Neural crest cell (in vitro differentiated cells): ENCODE measurements at places on chromosomes 7 and 10. TPM values are rescaled to one million over a fixed set of nuclear protein-coding genes. Genes with fewer than 3 reads are reported as not detected.

STOX1 gene
- 8.7 and 8.8 TPM in 2 replicates for total RNA-seq

PRSS37 gene
- not detected in 2 replicates for total RNA-seq

FAM221A gene
- 10.3 and 11.1 TPM in 2 replicates for total RNA-seq

CLDN4 gene
- 0.34 and 0.47 TPM in 2 replicates for total RNA-seq

OR2A7 gene
- 0.33 and 0.41 TPM in 2 replicates for total RNA-seq

ASB10 gene
- not detected in 2 replicates for total RNA-seq

OR2A5 gene
- total RNA-seq, result not detected in 2 replicates

UPK3B gene
- 0.77 TPM in 1 of 2 replicates, not detected in the other for total RNA-seq

GRCh38 chr10:125415006-125415633, 254.8 kb upstream of the CTBP2 start:
- H3K36me3 ChIP-seq, result no peaks in the 10 kb centered on the region
- H3K4me3 ChIP-seq, result no peak overlapping the region
- no peak for DNase-seq
- peaks cover 10% of the 10 kb centered on the region for H3K27me3 ChIP-seq
- H3K4me1 ChIP-seq, result peaks cover 10% of the 10 kb centered on the region

- no peak overlapping the region for H3K27ac ChIP-seq
- no peaks in the 10 kb centered on the region for H3K36me3 ChIP-seq
- H3K4me1 ChIP-seq, result no peaks in the 10 kb centered on the region
- DNase-seq, result no peak
These were observed 23.5 kb upstream of the WAPL start for GRCh38 chr10:86545101-86545500.

DNA sequence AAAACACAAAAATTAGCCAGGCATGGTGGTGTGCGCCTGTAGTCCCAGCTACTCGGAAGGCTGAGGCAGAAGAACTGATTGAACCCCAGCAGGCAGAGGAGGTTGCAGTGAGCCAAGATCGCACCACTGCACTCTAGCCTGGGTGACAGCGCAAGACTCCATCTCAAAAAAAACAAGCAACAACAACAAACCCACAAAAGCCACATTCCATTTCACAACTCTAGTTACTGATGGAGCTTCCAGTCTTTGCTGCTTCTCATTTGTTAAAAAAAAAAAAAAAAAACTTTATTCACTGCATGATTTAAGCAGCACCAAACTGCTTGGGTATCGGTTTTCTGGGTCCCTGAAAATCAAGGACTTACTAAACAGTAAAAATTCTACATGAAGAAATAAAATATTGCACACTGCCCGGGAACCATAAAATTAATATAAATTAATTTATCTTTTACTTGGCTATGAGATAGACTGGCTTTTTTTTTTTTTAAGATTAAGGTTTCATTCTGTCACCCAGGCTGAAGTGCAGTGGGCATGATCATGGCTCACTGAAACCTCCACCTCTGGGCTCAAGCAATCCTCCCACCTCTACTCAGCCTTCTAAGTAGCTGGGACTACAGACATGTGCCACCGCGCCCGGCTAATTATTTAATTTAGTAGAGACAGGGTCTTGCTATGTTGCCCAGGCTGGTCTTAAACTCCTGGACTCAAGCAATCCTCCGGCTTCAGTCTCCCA, 42.0 kb downstream of the SRPK2 start:
- H3K27ac ChIP-seq, result peak overlapping the region; percentile 19
- peaks cover 8% of the 10 kb centered on the region for H3K4me1 ChIP-seq

DNA sequence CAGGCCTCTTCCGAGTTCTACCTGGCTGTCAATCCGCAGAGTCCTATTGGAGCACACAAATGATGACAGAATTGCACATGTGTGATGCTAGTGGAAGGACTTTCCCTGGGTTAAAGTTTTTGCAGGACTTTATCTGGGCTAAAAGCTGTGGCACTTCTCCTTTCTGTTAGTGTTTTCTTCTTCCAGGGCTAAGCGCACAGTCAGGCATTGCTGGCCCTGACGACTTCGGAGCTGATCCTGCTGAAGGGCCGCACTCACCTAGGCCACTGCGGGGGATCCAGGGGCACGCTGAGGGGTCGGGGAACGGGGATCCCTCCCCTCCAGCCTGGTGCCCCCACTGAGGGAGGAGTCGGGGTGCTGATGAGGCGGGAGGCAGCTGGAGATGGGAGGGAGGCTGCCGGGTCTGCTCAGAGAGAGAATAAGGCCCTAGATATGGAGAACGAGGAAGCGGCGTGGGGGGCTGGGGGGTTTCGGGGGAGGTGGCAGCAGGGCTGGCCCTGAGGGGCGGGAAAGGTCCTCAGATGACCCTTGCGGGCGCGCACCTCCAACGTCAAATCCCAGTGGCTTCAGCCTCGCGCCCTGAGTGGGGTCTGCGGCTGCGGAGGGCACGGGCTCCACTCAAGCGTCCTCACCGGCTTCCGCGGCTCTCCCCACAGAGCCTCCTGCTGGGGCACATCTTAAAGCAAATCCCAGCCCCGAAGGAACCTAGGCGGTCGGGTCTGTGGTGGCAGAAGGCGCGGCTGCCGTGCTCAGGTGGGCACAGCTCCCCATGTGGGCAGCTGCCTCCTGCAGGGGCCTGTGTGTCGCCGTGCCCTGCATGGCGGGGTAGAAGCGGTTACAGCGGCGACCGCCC, 30.9 kb downstream of the AGR3 start:
- no peaks in the 10 kb centered on the region for H3K4me1 ChIP-seq
- no peaks in the 10 kb centered on the region for H3K27me3 ChIP-seq
- no peak overlapping the region for H3K4me3 ChIP-seq
- DNase-seq, result no peak
- peak overlapping the region; percentile 19 for H3K27ac ChIP-seq

- H3K36me3 ChIP-seq, result no peaks in the 10 kb centered on the region
- no peak overlapping the region for H3K4me3 ChIP-seq
- H3K27ac ChIP-seq, result no peak overlapping the region
- no peak for DNase-seq
- H3K4me1 ChIP-seq, result peaks cover 45% of the 10 kb centered on the region
These were observed 25.4 kb upstream of the GPAM start for GRCh38 chr10:112208997-112209396.

DNA sequence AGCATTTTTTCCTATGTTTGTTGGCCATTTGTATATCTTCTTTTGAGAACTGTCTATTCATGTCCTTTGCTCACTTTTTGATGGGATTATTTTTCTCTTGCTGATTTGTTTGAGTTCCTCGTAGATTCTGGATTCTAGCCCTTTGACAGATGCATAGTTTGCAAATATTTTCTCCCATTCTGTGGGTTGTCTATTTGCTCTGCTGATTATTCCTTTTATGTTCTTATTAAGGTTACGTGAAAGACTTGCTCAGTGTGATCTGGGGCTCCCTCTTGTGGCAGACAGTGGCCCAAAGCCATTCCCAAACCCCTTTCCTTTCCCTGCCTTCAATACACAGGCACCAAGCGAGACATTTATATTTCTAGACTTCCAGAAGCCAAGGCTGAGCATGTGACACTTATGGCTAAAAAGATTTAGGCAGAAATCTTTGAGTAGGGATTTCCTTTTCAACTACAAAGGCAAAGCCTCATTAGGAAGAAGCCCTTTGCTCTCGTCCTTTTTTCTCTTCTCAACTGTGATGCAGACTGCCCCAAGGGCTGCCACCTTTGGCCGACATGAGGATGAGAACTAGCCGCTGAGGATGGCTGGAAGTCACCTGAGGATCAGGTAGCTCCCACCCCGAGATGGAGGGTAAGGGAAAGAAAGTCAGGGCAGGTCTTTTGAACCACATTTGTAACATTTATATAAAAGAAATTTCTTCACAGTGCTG, 23.6 kb downstream of the ST8SIA6 start:
- H3K27ac ChIP-seq, result no peak overlapping the region
- no peak overlapping the region for H3K4me3 ChIP-seq
- H3K4me1 ChIP-seq, result peaks cover 7% of the 10 kb centered on the region
- no peaks in the 10 kb centered on the region for H3K36me3 ChIP-seq

GRCh38 chr10:104208730-104209129, 23.4 kb downstream of the CFAP43 start:
- no peak overlapping the region for H3K4me3 ChIP-seq
- no peaks in the 10 kb centered on the region for H3K4me1 ChIP-seq
- H3K27me3 ChIP-seq, result peaks cover 6% of the 10 kb centered on the region
- H3K27ac ChIP-seq, result no peak overlapping the region
- DNase-seq, result no peak
- H3K36me3 ChIP-seq, result no peaks in the 10 kb centered on the region

DNA sequence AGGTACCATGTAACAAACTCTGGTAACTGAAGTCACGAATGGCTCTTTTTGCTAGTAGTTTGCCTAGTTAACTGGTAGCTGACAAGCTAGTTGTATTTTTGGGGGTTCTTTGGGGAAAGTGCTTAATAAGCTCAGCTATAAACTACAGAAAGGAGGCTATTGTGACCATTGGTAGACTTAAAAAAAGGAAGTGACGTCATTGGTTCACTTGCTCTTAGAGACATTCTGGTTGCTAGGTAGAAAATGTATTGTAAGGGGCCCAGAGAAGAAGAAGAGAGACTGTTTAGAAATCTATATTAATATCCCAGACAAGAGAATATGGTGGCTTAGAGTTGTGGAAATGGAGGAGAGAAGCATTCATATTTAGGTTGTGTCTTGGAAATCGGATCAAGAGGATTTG, 103.0 kb downstream of the NXPH1 start:
- no peaks in the 10 kb centered on the region for H3K4me1 ChIP-seq
- DNase-seq, result no peak
- no peak overlapping the region for H3K27ac ChIP-seq

DNA sequence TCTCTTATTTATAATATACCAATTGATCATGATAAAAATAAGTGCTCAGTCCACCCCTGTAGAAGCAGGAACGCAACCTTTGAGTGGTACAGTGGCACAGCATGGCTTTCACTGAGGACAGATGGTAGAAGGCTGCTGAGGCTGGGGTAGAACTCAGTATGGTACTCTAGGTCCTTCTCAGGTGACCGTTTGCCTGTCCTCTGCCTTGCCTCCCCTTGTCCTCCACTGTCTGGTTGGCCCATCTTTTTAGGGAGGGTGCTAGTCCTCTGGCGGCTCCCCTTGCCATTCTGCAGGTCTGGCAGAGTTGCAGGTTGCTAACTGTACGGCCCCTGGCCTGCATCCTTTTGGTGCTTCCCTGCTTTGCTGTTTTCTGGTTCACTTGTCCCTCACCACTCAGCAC, 27.3 kb downstream of the SLC18A2 start:
- no peak for DNase-seq
- H3K27me3 ChIP-seq, result no peaks in the 10 kb centered on the region
- no peak overlapping the region for H3K4me3 ChIP-seq
- H3K27ac ChIP-seq, result no peak overlapping the region

GRCh38 chr7:137816696-137817320, 30.0 kb downstream of the DGKI start:
- no peaks in the 10 kb centered on the region for H3K27me3 ChIP-seq
- no peaks in the 10 kb centered on the region for H3K36me3 ChIP-seq
- no peak overlapping the region for H3K4me3 ChIP-seq
- DNase-seq, result no peak

DNA sequence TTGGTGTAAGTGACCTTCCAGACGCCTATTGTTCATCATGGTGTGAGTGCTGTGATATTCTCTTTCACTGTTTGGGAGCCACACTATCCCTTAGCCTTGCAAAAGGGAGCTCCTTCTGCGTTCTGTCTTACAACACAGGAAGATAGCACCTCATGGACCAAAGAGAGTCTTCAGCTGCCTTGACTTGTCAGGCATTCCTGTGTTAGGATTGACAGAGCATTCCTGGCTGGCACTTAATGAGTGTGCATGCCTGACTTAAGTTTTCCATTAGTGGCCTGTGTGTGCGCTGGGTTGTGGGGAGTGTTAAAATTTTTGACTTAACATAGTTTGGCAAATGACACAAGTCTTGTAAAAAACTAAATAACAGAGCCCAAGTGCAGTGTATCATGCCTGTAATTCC, 21.9 kb upstream of the MSRB2 start:
- no peaks in the 10 kb centered on the region for H3K36me3 ChIP-seq
- no peak overlapping the region for H3K27ac ChIP-seq
- no peak for DNase-seq
- H3K4me1 ChIP-seq, result no peaks in the 10 kb centered on the region
- H3K4me3 ChIP-seq, result no peak overlapping the region

DNA sequence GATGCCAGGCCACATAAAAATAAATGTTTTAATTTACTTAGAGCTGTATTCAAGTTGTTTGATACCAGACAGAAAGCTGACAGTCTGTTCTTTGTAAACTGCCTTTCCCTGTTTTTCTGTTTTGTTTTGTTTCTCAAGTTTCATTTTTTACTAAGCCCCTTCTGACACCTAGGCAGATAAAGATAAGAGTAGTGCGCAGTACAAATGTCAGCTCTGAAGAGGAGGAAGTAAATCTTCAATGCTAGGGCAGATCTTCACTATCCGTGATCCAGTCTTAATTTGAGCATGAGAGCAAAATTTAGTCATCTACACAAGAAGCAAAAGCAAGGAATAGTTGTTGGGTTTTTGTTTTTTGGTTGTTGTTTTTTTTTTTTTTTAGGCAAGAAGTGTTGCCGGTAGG, 27.3 kb downstream of the MTURN start:
- H3K4me1 ChIP-seq, result peaks cover 32% of the 10 kb centered on the region
- peak overlapping the region; percentile 25 for H3K4me3 ChIP-seq
- H3K36me3 ChIP-seq, result no peaks in the 10 kb centered on the region
- DNase-seq, result no peak
- H3K27ac ChIP-seq, result no peak overlapping the region

DNA sequence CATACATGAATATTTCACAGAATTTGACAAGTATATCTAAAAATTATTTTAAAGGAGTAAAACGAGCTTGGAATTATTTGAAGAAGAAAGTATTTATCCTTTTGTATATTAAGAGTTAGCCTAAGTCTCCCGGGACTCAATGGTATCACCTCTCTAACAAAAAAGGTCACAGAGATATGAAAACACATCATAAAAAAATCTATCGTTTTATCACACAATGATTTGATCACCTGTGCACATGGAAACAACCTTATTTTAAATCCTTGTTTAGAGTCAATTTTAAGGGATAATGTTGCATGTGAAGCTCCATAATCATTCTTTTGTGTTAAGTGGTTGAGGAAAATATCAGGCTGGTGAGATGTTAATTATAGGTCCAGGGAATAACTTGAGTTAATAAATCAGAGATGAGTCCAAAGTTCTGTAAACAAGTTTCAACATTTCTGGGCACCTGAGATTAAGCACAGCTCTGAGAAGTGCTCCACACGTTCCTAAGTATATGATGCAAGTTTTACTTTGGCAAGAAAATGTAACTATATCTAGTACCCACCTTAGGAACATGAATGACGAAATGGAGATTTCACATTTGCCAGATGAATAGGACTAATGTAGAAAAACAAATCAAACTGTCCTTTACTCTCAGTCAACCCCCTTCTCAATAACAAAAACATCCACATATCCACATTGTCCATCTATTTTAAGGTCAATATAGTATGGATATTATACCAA, 148.5 kb upstream of the AKR1E2 start:
- no peaks in the 10 kb centered on the region for H3K36me3 ChIP-seq
- H3K4me3 ChIP-seq, result no peak overlapping the region
- no peaks in the 10 kb centered on the region for H3K27me3 ChIP-seq

DNA sequence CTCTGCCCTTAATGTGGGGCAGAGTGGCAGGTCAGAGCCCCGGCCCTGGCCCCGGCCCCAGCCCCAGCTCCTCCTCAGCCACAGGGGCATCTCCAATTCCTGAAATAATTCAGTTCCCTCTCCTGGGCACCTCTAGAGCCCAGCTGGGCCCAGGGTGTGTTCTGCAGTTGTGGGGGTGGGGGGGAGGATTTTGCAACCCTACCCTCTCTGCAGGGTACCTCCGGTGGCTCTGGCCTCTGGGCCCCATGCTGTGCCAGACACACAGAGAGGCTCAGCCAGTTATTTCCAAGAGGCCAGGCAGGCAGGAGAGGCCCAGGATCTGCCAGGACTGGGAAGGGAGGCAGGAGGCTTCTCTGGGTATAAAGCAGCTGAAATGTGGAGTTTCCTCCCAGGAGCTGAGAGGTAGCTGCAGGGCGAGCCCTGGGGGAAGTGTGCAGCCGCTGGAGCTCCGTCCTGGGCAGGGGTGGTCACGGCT, 47.9 kb downstream of the PWWP2B start:
- H3K27me3 ChIP-seq, result no peaks in the 10 kb centered on the region
- no peaks in the 10 kb centered on the region for H3K36me3 ChIP-seq
- DNase-seq, result no peak
- peaks cover 18% of the 10 kb centered on the region for H3K4me1 ChIP-seq
